ENCODE measurements at places on chromosomes 3 and 15. TPM values are rescaled to one million over a fixed set of nuclear protein-coding genes. Genes with fewer than 3 reads are reported as not detected.

GRCh38 chr3:96466441-96466840 is 348.0 kb upstream of the EPHA6 start:
- no peaks in the 10 kb centered on the region for H3K36me3 ChIP-seq
- H3K4me3 ChIP-seq, result no peak overlapping the region
- H3K27ac ChIP-seq, result no peak overlapping the region
- no peaks in the 10 kb centered on the region for H3K27me3 ChIP-seq

The EXD1 gene
- total RNA-seq, result 5.3 TPM

DNA sequence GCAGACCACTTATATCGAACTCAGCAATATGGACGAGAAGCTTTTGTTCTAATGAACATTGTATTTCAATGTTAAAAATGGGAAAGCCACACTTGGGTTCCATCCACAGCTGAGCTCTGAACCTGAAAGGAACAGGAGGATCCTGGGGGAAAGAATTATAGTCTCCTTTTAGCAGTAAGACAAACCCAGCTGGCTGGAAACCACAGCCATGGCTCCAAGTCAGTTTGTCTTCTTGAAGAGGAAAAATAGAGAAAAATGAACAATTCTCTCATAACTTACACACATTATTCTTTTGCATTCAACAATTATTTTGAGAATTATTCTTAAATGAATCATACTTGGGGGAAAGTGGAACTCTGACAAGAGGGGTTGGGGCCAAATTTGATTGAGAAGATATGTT is 149.2 kb upstream of the VEPH1 start:
- no peak overlapping the region for H3K27ac ChIP-seq
- no peaks in the 10 kb centered on the region for H3K4me1 ChIP-seq
- H3K27me3 ChIP-seq, result no peaks in the 10 kb centered on the region
- no peak overlapping the region for H3K4me3 ChIP-seq
- H3K36me3 ChIP-seq, result no peaks in the 10 kb centered on the region
- DNase-seq, result no peak

DNA sequence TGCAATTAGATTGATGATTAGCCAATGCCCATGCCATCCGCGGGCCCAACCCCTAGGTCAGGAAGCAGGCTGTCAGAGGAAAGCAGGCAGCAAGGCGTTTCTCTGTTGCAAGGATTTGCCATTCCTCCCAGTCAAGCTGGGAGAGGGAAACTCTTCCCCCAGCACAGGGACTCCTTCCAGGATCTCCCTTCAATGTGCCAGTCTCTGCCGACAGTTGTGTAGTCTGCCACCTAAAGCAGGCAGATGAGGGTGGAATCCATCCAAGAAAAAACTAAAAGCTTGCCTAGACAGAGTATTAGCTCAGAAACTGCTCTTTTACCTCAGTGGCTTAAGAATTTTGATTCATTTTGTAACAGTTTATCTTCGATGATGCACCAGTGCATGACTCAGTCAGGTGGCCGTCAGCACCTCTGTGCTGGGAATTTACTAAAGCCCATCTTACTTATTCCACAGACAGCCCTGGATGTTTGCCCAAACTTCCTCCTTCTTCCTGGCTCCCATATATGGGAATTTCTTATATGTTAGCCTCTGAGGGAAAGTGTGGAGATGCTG is 501.5 kb upstream of the THBS1 start:
- no peaks in the 10 kb centered on the region for H3K36me3 ChIP-seq
- no peaks in the 10 kb centered on the region for H3K27me3 ChIP-seq

The SCN11A gene
- total RNA-seq, result 0.09 TPM

The KNG1 gene
- total RNA-seq, result 0.91 TPM

The SLC28A1 gene
- not detected for total RNA-seq

GRCh38 chr15:86857701-86858100 is 778.0 kb downstream of the AGBL1 start:
- no peaks in the 10 kb centered on the region for H3K4me1 ChIP-seq
- H3K27me3 ChIP-seq, result no peaks in the 10 kb centered on the region
- DNase-seq, result no peak

The FBXO40 gene
- 0.18 TPM for total RNA-seq

The SAXO2 gene
- total RNA-seq, result 4.3 TPM

DNA sequence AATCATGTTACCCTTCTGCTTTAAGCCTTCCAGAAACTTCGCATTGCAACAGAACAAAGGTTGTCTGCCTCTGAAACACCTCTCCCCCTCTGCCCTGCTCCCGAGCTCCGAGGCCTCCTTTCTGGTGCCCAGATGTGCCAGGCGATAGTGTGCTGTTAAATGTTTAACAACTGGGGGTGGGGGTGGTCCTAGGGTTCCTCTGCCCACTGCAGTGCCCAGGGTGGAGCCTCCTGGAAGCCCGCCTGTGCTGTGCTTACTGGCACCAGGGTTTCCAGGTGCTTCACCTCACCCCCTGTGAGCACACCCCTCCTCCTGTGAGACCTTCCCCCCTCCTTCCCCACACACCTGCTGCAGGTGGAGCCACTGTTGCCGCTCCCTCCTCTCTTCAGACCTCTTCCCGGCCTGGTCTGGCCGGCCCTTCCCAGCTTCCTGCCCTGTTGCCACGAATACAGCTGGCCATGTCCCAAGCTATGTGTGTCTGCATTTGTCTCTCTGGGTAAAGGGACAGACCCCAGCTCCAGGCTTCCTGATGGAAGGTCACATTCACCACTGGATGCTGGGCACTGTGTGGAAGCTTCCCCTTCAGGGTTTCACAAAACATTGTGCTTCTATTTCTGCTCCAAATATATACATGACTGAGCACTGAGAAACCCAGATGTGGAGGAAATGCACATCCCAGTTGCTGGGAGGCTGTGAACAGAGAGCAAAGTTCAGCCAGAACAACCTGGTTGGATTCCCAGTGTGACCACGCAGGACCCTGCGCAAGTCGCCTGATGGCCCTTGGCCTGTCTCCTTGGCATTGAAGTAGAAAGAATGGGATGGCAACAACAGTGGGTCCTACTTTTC is 37.2 kb downstream of the MGLL start:
- DNase-seq, result no peak
- no peaks in the 10 kb centered on the region for H3K27me3 ChIP-seq
- H3K4me3 ChIP-seq, result no peak overlapping the region
- H3K4me1 ChIP-seq, result peaks cover 4% of the 10 kb centered on the region
- no peaks in the 10 kb centered on the region for H3K36me3 ChIP-seq

The INKA1 gene
- total RNA-seq, result 8.1 TPM

DNA sequence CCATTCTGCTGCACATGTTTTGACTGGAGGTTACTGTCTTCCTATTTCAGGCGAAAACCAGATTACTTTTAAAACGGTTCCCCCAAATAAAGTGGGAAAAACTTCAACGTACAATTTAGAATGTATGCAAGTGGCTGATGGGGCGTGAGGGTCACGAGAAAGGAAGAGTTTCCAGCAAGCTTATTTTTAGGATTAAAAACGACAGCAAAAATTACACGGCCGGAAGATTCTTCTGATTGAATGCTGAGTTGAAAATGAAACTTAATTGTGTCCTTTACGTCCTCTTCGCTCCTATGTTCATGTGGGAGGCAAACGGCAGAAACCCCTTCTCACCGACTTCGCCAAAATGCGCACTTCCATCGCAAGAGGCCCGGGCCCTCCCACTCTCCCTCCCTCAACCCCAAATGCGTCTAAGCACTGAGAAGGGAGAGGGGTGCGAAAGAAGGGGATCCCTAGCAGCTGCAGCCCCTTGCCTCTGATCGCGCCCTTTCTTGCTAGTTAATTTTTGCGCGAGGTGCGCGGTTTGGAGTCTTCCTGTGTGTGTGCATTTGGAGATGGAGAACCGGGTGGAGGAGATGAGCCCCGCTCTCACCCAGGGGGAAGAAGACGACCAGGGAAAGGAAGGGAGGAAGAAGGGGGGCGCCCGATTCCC is 656 bp downstream of the CD47 start:
- H3K27ac ChIP-seq, result peak overlapping the region; percentile 95
- peak overlapping the region; percentile 99 for H3K4me3 ChIP-seq
- H3K36me3 ChIP-seq, result no peaks in the 10 kb centered on the region

The GOLGA8J gene
- not detected for total RNA-seq

DNA sequence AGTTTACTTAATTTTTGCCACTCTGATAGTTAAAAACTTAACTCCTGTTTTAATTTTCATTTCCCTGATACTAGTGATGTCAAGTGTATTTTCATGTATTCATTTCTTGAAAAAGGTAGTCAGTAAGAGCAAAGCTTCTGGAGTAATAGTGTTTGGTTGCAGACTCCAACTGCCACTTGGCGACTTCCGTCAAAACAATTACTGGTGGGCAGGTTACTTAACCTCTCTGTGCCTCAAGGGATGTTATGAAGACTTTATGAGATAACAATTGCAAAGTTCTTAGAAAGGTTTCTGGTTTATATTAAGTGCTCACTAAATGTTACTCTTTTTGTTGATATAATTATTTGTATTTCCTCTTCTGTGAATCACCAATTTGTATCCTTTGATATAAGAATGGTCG is 129.7 kb downstream of the NFKBIZ start:
- H3K4me3 ChIP-seq, result no peak overlapping the region
- H3K27me3 ChIP-seq, result no peaks in the 10 kb centered on the region
- no peaks in the 10 kb centered on the region for H3K36me3 ChIP-seq
- DNase-seq, result no peak
- no peaks in the 10 kb centered on the region for H3K4me1 ChIP-seq

DNA sequence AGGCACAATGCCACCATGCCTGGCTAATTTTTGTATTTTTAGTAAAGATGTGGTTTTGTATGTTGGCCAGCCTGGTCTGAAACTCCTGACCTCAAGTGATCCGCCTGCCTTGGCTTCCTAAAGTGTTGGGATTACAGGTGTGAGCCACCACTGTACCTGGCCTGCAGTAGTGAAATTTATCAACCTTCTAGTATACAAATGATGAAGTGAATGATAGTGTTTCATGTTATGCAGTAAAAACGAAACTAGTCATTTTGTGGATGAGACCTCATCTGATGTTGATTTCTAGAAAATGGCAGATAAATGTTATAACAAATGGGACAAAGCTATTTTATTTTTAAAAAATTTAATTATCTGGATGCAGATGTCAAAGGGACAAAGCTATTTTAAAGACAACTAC is 32.9 kb downstream of the NXPE3 start:
- H3K36me3 ChIP-seq, result no peaks in the 10 kb centered on the region
- no peaks in the 10 kb centered on the region for H3K4me1 ChIP-seq
- no peak overlapping the region for H3K4me3 ChIP-seq
- no peak for DNase-seq
- H3K27me3 ChIP-seq, result no peaks in the 10 kb centered on the region

The PDZRN3 gene
- total RNA-seq, result 80.9 TPM

DNA sequence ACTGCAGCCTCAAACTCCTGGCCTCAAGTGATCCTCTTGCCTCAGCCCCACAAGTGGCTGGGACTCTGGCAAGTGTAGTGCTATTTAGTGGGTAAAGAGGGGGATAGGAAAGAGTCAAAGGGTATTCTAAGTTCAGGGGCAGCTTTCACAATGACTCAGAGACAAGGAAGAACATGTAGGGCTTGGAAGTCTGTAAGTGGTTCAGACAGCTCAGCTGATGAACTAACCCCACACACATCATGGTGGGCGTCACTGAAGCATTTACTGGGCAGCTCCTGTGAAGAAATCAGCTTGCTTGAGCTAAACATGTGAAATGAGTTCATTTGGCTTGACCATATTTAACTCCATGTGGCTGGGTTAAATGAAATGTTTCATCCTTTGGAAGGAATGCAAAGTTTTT is 34.6 kb upstream of the THSD4 start:
- H3K27ac ChIP-seq, result peak overlapping the region; percentile 69
- no peak overlapping the region for H3K4me3 ChIP-seq
- no peaks in the 10 kb centered on the region for H3K36me3 ChIP-seq
- H3K4me1 ChIP-seq, result peaks cover 5% of the 10 kb centered on the region
- no peak for DNase-seq

DNA sequence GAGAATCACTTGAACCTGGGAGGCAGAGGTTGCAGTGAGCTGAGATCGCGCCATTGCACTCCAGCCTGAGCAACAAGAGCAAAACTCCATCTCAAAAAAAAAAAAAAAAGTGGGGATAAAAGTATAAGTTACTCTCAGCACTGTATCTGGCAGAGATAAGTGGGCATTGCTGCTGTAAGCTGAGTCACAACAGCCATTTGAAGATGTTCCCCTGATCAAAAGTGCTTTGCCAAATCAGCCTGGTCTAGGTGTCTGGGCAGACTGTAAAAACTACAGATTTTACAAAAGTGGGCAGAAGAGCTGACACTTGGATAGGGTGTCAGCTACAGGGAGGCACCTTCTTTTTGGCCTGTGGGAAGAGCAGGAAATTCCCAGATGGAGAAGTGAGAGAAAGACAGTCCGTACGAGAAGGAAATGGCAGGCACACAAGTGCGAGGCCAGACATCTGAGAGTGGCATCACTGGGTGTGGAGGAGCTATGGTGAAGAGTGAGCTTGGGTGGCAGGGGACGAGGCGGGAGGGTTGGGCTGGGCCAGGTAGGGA is 78.5 kb downstream of the TRAK1 start:
- DNase-seq, result no peak
- H3K36me3 ChIP-seq, result no peaks in the 10 kb centered on the region
- H3K27ac ChIP-seq, result no peak overlapping the region
- H3K27me3 ChIP-seq, result no peaks in the 10 kb centered on the region
- H3K4me3 ChIP-seq, result no peak overlapping the region

DNA sequence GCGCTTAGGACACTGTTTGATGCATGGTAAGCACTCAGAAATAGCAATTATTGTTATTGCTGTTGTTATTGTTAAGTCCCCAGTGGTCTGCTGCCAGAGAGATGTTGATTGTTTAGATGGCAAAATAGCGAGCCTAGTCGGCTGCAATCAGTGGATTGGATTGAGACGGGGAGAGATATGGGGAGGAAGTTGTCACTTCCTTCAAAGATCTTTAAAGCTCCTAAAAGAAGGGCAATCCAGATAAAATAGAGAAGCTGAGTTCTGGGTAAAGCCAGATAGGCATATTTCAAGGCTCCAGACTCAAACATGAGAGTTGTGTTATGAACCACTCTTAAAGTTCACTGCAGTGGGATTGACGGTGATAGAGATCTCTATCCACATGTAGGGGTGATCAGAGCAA is 64.5 kb downstream of the RYR3 start:
- H3K27ac ChIP-seq, result no peak overlapping the region
- no peak overlapping the region for H3K4me3 ChIP-seq
- H3K4me1 ChIP-seq, result no peaks in the 10 kb centered on the region
- H3K36me3 ChIP-seq, result no peaks in the 10 kb centered on the region

The CCRL2 gene
- total RNA-seq, result 0.09 TPM

The ZNF385D gene
- 5.9 TPM for total RNA-seq

DNA sequence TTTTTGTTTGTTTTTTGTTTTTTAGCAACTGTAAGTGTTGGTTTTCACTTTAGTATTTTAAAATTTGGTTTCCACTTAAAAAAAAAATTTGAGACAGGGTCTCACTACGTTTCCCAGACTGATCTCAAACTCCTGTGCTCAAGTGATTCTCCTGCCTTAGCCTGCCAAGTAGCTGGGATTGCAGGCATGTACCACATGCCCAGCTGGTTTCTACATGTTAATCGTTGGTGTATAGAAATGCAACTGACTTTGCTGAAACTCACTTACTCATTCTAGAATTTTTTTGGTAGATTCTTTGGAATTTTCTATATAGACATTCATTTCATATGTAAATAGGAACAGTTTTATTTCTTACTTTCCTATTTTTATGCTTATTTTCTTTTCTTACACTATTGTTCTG is 244.7 kb upstream of the MRPL3 start:
- H3K27ac ChIP-seq, result no peak overlapping the region
- no peaks in the 10 kb centered on the region for H3K4me1 ChIP-seq
- H3K36me3 ChIP-seq, result no peaks in the 10 kb centered on the region
- H3K4me3 ChIP-seq, result no peak overlapping the region

- H3K36me3 ChIP-seq, result no peaks in the 10 kb centered on the region
- H3K4me3 ChIP-seq, result no peak overlapping the region
These were observed 25.8 kb upstream of the RPL39L start for GRCh38 chr3:187165144-187165543.

GRCh38 chr3:21377071-21377769 is 373.8 kb downstream of the ZNF385D start:
- DNase-seq, result no peak
- H3K27ac ChIP-seq, result no peak overlapping the region
- no peaks in the 10 kb centered on the region for H3K36me3 ChIP-seq
- no peak overlapping the region for H3K4me3 ChIP-seq
